ENCODE measurements at places on chromosomes 5 and 9.
A peak's percentile ranks its signal among the peaks of the same experiment; 100 is the strongest.

- no peak for DNase-seq
Measured at GRCh38 chr5:179241175-179241574, 104.1 kb downstream of the ADAMTS2 start.

DNA sequence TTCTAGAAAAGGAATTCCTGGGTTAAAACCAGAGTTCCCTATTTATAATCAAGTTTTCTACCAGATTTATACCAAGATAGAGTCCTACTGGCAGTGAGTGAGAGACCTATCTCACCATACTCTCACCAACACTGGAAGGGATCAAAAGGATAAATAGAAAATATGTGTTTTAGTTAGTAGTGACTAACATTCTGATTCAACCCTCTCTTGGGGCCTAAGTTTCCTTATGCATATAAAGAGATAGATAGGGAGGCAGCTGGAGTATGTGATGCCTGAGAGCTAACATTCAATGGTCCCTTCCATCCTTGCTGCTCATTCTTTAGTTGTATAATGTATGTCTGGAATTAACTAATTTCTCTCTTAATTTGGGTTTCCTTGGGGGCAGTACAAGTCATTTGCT is 32.0 kb downstream of the CKMT2 start:
- no peak for DNase-seq

- no peak for DNase-seq
Measured at GRCh38 chr5:102139029-102139428, 157.1 kb downstream of the SLCO4C1 start.

- DNase-seq, result no peak
Measured at GRCh38 chr9:120478208-120478607, 101.8 kb downstream of the CDK5RAP2 start.

GRCh38 chr9:89721971-89722530 is 117.2 kb downstream of the GADD45G start:
- DNase-seq, result no peak

DNA sequence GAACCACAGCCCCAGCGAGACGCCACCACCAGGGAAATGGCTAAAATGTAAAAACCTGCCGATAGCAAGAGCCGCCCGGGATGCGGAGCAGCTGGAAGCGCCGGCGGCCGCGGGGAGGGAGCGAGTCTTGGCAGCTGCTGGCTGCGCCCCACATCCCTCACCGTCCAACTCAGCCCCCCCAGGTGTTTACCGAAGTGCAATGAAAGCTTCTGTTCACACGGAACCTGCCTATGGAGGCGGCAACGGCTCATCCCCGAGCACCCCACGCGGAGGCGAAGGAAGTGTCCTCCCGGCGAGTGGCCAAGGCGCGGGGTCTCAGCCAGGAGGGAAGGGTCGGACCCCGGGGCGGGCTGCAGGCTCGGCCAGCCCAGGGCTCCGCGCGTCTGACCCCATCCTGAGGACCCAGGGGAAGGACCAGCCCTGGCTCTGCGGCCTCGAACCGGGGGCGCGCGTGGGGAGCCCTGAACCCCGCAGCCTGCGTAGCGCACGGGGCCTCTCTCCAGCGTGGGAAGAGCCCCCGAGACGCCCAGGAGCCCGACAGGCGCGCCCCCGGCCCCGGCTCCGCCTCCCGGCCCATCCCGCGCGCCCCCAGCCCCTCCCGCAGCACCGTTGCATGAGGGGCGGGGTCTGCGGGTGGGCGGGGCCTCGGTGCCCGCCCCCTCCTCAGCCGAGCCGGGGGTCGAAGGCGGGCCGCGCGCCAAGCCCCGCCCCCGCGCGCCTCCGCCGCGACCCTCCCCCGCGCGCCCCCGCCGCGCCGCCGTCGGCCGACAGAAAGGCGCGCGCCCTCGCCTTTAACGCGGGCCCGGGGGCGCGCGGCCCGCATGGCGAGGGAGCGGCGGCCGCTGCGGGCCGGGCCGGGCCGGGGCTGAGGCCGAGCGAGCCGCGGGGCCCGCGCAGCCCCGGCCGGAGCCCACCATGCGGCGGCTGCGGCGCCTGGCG is at the start of gene DIPK1B:
Gene DIPK1B, plus strand, starts transcription at position 822 of the 939 bp plus-strand sequence. Its CDS starts 94 bp downstream, at position 916.
- peak; percentile 82 for DNase-seq

GRCh38 chr9:126393876-126394275 is 67.2 kb downstream of the MVB12B start:
- DNase-seq, result no peak

DNA sequence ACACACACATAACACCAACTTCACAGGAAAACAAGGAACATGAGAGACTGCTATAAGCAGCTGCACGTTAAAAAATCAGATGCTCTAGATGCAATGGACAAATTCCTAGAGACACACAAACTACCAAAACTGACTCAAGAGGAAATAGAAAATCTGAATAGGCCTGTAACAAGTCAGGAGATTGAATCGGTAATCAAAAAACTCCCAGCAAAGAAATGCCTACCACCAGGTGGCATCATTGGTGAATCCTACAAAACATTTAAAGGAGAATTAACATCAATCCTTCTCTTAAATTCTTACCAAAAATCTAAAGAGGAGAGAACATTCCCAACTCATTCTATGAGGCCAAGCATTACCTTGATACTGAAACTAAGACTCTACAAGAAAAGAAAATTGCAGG is 54.9 kb downstream of the NDST1 start:
- DNase-seq, result peak; percentile 21

DNA sequence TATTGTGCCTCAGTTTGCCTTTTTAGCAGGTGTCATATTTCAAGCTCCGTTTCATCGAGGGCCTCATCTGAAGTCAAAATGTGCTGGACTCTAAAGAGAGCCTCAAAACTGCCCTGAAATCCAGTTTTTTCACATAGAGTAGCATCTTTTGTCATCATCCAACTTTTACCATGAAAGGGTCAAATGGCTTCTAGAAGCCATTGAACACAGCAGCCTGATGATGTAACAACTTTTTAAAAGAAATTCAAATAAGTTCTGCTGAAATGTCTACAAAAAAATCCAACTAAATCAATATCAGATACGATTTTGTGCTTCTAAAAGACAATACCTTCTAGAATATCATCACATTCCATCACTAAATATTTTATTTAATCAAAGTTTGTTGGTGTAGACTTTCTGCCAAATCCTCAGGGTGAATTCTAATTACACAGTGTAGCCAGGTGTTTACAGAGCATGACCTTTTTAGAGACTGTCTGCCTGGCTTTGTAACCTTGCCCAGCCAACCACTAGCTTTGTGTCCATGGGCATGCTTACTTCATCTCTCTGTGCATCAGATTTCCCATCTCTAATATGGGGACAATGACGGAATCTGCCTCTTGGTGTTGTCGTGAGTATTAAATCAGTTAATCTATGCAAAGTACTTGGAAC is 505.0 kb downstream of the EBF1 start:
- DNase-seq, result no peak

DNA sequence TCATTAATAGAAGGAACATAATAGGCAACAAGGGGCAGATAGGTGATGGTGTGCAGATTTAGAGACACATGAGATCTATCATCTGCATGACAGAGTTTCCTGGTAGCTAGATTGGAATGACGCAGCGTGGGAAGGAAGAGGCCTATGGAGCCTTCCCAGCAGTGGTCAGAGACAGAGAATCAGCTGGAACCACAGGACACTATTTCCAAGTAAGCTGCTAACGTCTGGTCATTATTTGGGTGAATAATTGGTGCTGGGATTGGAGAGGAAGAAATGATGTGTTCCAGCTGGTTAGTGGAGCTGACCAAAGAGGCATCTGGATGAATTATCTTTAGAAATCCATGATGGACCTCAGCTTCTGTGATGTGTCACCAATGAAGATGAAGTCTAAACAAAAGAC is 91.2 kb upstream of the PRR16 start:
- no peak for DNase-seq

DNA sequence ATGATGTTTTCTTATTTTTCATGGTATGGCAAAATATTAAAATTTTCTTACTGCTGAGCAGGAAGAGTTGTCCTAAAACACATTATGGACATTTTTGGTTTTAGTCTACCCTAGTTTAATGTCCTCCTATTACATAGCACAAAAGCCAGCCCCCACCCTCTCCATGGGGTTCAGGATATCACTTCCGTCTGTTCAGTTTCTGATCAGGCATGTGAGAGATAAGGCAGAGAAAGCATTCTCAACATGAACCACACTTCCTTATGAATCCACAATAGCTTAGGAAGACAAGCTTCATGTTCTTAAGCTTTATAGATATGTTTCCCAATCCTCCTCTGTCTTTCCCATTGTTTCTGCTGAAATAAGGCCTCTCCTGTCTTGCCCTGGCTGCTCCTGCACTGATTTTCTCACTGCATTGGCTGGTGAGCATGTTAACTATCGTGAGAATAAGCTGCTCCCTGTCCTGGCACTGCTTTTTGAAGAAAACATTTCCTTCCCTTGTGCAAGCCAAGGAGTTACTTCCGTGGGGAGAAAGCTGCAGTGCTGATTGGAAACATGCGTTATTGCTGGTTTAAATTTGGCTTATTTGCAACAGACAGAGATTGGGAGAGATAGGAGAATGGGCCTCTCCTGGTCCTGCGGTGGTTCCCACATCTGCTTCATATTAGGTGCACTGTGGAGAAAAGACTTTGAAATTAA is 260.3 kb upstream of the RPS23 start:
- no peak for DNase-seq

DNA sequence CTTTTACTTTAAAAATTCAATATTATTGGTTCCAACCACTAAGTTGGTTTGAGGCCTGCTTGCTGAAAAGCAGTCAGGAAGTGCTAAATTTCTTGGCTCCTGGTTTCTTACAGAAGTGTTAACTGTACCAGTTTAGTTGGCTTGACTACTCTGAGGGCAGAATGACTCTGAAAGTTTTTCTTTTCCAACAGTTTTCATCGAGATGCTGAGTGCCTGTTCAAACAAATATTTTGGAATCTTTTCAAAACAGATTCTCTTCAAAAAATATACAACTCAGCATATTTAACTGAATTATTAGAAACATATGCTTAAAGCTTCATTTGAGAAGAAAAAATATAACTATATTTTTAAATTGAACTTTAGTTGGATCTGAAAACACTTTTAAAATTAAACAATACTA is 37.0 kb downstream of the SLC38A9 start:
- DNase-seq, result no peak

- DNase-seq, result no peak
Measured at GRCh38 chr5:6827526-6828219, 114.4 kb downstream of the TENT4A start.

GRCh38 chr9:74521009-74521408 is 23.9 kb downstream of the RORB start:
- no peak for DNase-seq

DNA sequence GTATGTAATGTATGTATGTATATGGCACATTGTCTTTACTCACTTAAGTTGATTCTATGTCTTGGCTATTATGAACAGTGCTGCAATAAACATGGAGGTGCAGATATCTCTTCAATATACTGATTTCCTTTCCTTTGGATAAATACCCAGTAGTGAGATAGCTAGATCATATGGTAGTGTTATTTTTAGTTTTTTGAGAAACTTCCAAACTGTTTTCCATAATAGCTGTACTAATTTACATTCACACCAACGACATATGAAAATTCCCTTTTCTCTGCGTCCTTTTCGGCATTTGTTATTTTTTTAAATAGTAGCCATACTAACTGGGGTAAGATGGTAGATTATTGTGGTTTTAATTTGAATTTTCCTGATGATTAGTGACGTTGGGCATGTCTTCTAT is 445.6 kb downstream of the NFIB start:
- no peak for DNase-seq

DNA sequence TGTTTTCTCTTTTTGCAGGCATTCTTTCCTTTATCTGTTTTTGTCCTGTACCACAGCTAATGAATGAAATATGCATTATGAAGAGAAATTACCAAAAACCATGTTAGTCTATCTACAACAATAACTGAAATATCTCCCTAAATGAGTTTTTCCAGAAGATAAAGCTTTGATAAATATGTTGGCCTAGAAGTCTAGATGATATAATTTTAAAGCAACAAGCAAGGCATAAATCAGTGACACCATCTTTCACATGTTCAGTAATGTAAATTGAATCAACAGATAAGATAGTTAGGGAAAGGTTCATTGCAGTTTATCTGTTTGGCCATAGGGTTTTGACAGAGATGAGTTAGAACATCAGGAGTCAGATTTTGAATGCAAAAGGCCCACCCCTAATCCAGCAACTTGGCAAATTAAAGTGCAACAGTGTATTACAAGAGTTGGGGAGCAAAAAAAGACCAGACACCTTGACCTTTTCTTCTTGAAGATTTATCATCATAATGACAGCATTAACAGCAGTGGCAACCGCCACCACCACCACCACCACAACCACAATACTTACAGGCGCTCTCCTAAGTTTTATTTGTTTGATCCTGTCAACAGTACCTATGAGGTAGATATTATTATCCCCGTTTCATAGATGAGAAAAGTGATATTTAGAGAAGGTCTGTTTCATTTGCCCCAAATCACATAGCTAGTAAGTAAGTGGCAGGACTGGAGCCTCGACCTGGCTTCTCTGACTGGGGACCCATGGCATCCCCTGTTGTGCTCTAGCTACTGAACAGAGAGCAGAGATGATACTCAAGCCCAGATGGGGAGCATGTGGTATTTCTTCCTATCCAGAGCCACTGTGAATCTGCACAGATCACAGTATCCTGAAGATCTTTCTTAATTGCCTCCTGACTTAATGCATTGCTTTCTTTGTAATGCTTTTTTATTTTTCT is 122.8 kb upstream of the DHFR start:
- no peak for DNase-seq

GRCh38 chr5:158629591-158630312 is 470.0 kb downstream of the EBF1 start:
- no peak for DNase-seq

GRCh38 chr9:98191671-98192502 is 550 bp downstream of the CORO2A start:
- no peak for DNase-seq
